ENCODE measurements at places on chromosomes 3 and 15. TPM values are rescaled to one million over a fixed set of nuclear protein-coding genes. Genes with fewer than 3 reads are reported as not detected.

The SLC9C1 gene
- 9.8 TPM for total RNA-seq

DNA sequence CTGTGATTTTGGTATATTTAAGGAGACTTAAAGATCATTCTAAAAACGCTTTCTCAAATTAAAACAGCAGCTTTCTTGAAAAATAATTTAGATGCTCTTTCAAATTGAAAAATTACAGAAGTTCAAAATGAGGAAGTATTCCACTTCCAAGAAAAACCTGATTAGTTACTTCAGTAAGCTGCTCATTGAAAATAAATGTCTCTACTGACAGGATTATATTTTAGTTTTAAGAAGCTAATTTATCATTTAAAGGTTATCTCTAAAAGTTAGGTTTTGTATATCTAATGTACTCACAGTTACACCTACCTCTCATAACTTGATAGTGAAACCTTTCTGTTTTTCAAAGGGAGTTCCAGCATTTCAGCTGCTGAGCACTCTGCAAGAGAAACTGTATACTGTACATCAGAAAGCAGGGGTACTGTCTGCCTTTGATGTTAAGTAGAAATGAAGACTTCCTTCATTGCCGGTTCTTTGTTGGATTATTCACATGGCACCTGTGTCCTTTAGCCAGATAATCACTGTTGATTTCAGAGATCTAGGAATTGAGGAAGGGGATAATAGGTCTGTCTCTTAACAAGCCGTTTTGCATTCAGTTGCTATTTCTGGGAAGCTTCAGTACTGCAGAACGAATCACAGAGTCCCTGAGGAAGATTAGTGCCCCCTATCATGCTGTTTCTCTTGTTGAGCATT, 161.6 kb downstream of the TCF12 start:
- no peak for DNase-seq

The FEZF2 gene
- not detected for total RNA-seq

The CLDN18 gene
- 3.1 TPM for total RNA-seq
